Left ventricle myocardium superior (tissue), 1 donor: ENCODE measurements at places on chromosomes 3 and 15. TPM values are rescaled to one million over a fixed set of nuclear protein-coding genes. Genes with fewer than 3 reads are reported as not detected.

LYZL4 gene
- not detected for total RNA-seq

EAF2 gene
- total RNA-seq, result 3.5 TPM

GABRG3 gene
- not detected for total RNA-seq

RTP3 gene
- not detected for total RNA-seq

ADCY5 gene
- 273 TPM for total RNA-seq

- DNase-seq, result no peak
These were observed 30.9 kb downstream of the PPCDC start for GRCh38 chr15:75054172-75054897.

- DNase-seq, result no peak
These were observed 597.9 kb downstream of the PDCD6IP start for GRCh38 chr3:34396288-34396687.

DNA sequence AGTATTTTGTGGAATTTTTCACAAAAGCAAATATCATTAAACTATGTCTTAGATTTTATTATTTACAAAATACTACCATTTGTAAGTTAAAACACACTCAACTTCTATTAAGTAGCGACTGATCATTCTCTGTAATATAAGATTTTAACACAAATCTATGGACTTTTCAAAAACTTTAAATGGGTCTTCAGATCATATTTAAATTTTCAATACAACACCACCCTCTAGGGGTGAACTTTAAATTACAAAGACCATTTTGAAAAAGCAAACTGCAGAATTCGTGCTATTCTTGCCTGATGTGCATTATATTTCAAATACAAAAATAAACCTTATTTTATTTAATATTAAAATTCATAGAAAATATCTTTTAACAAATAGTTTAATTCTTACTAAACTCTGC lies 8.2 kb upstream of the VGLL4 start:
- DNase-seq, result no peak

ROPN1 gene
- total RNA-seq, result not detected

TMCO5A gene
- not detected for total RNA-seq

- DNase-seq, result no peak
These were observed at the start of gene ANKUB1 for GRCh38 chr3:149792452-149793270. TSS of gene ANKUB1 (minus strand) at chr3:149792554. CDS start at chr3:149792366, 188 bp downstream.

C3orf20 gene
- not detected for total RNA-seq

DNA sequence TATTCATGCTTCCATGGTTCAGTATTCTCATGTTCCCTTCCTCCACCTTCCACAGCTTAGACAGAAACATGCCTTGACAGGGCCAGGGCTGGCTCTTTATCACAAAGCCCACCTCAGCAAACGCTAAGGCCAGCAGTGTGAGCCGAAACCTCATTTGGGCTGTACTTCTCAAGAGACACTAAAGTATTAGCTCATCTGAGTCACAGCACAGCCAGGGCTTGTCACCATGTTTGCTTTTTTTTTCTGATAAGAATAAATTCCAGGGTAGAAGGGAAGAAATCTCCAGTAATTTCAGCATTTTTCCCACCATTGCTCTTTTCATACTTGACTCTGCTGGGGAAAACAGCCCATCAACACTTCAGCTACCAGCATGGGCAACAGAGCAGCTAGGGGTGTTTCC lies 95.4 kb downstream of the MYLK start:
- no peak for DNase-seq

MESP2 gene
- 0.20 TPM for total RNA-seq

DNA sequence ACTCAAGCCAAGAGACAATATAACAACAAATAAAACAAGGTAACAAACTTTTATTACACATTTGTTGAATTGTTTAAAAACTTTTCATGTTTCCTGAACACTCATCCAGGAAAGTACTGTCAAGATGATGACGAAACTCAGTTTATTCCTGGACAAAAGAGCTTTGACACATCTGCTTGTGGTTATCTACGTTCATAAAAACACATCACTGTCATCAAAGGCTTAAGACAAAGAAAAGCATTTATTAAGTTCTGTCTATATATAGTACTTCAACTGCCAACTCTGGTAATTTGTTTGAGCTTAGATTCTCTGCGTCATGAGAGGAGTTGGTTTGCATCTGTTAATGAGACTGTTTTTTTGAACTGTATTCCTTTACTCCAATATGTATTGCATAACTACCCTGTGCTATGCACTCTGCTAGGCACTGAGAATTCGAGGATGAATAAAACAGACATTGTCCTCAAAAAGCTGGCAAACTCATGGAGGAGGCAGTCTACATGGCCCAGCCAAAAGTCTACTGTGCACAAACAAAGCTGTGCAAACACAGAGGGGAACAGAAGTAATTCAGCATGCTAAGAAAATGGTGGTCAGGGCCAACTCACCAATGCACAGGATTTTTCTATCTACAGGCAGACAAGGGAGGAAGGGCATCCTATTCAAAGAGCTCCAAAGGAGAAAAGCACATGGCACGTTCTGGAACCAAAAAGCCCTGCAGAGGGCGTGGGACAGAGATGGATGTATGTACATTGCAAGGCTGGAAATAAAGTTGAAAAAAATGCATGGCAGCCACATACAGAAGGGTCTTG lies 21.5 kb downstream of the PLD1 start:
- no peak for DNase-seq

GRCh38 chr3:159128628-159129027 lies 326.8 kb downstream of the MFSD1 start:
- no peak for DNase-seq

DNA sequence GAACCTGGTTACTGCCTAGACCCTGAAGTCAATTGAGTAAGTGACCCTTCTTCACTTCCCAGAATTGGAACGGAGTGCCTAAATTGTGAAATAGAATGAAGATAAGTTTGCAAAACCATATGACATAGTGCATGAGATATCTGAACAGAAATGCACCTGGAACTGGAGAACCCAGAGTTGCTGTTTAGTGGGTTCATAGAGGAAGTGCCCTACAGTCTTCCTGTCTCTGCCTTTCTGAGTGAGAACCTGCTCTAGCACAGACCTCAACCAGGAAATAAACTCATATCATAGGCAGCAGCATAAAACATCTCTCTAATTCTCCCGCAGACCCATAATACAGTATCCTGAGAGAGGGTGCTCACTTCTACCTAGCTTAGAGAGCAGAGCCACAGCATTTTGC lies 82.9 kb downstream of the EOMES start:
- no peak for DNase-seq

DNA sequence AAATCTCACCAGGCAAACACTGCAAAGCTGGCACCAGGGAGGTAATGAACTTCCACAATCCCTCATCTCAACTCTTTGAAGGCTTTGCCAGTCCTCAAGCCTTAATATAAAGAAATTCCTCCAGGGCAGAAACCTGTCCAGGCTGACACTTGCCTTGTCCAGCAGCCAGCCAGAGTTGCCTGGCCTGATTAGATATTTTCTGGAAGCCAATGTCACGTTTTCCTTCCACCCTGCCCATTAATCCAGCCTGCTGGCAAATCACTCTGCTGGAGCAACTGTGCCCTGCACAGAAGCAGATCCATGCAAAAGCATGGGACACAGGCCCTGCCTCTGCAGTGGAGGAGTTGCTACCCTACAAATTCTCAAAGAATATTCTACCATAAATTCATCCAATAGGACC lies 56.5 kb downstream of the HEG1 start:
- DNase-seq, result no peak

GRCh38 chr15:84725001-84725491 lies 9.1 kb upstream of the SEC11A start:
- DNase-seq, result no peak

DNA sequence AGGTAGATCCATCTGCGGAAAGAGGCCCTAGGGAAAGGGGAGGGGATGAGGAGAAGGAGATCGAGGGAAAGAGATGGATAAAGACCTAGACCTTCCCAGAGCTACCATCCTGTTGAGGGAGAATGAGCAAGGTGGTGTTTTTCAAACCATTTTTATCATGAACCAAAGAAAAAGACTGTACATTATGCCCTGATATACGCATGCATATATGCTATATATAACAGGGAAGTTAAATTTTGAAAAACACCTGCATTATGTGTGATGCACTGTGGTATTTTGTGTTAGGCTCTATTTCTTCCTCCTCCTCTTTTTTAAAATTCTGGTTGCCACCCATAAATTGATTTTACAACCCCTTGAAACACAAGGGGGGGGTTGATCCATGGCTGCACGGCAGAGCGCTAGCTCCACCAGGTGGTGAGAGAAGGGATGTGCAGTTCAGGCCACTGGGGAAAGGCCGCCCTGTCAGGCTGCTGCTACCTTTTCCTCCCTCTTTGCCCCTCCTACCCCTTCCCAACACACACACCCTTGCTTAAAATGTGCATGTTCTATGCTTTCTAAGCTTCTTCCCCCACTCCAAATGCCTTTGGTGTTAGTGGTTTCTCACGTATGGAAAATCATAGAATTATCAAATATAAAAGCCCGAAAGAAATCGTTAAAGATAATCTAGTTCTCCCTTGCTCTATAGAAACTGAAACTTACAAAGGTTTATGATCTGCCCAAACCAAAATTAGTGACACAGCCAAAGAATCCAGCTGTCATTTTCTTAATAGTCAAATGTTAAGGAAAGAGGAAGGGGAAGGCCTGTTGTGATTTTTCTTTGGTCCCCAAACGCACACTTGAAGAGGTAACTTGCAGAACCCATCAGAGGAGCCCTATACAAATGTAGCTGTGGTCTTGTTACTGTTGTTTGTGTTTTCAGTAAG lies 262.0 kb upstream of the UMPS start:
- DNase-seq, result peak; percentile 49

DNA sequence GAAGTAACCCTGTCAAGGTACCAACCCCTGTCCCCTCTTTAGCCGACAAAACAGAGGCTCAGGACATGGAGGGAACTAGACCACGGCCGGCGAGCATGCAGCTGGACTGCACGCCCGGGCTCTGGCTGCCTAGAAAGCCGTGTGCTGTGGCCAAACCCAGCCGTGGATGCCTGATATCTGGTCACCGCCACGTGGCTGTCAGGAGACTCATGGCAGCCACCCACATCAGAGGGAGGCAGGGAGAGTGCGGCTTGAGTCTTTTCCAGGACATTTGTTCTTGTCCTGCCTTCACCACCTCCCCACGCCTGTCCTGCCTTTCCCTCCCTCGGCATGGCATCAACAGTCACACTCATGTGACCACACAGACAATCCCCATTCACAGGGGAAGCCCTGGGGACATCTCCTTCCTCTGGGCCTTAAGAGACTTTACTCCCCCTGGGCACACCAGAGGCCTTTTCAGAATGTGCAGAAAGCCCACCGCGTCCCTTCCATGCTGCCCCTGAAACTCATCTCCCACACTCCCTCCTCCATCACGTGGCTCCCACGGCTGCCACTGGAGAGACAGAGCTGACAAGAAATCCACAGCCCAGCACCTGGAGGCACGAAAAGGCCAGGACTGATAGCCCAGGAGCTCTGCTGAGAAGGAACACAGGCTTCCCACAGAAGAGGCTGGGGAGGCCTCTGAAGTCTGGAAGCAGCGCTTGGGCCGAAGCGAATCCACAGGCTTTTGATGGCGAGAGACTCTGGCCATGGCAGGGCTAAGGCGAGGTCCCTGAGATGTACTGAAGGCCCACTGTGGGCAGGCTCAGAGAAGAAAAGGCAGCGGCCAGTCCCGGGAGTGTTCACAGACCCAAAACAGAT lies 71.2 kb upstream of the IQSEC1 start:
- DNase-seq, result peak; percentile 7

DNA sequence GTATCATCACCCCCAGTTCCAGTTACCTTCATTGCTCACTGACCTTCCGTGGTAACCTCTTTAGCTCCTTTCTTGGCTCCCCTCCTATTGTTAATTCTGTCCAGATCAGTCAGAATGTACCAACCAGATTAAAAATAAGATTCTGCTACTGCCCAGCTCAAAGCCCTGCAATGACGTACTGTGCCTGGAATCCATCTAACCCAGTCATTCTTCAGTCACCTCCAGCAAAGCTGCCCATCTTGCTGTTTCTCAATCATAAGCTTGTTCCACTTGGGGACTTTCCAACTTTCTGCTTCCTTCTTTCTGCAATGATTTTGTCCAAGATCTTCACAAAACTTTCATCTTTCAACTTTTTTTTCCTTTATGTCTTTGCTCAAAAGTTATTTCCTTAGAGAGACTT lies 512.0 kb upstream of the ZNF385D start:
- DNase-seq, result no peak

- DNase-seq, result no peak
These were observed 346.6 kb downstream of the ERC2 start for GRCh38 chr3:56121716-56122115.

KBTBD8 gene
- 5.8 TPM for total RNA-seq

GRCh38 chr3:113536627-113537101 lies 4.3 kb downstream of the SIDT1 start:
- no peak for DNase-seq

MEGF11 gene
- total RNA-seq, result not detected

- no peak for DNase-seq
These were observed 22.3 kb downstream of the NCEH1 start for GRCh38 chr3:172688588-172688987.

- DNase-seq, result no peak
These were observed 226.2 kb upstream of the TP63 start for GRCh38 chr3:189404797-189405484.

DNA sequence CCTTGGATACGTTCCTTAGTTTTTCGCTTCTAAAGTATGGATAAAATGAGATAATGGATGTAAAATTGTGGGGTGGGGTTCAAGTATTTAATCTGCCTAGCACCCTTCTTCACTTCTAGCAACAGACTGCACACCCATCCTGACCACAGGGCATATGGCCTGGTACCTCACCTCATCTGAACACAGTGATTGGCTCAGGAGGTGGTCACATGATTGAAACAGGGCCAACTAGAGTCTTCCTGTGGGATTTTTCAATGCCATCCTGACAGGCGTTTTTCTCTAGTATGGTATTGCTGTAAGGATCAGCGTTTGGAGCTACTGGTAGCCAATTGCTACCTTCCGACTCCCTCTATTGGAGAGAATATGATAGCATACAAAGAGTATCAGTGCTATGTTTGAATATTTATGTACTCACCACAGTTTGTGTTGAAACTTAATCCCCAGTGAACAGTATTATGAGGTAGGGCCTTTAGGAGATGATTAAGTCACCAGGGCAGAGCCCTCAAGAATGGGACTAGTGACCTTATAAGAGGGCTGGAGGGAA lies 172.2 kb downstream of the PPM1L start:
- no peak for DNase-seq

DNA sequence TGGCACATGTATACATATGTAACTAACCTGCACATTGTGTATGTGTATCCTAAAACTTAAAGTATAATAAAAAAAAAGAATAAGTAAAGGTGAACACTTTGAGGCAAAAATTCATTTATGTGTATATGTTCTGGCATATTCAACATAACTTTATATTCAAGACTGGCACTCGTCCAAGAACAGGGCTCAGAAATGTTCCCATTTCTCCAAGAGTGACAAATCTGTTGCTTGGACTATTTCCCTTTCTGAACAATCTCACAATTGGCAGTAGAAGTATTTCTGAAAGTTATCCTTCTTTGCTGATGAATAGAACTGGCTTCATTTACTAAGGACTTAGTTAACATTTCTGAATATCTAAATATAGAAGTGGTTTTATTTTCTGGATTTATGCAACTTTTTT lies 212.8 kb downstream of the ADAMTSL3 start:
- no peak for DNase-seq

OR5K2 gene
- not detected for total RNA-seq
